Hematopoietic multipotent progenitor cell (in vitro differentiated cells): ENCODE measurements at places on chromosomes 13 and 19.
A peak's percentile ranks its signal among the peaks of the same experiment; 100 is the strongest.

DNA sequence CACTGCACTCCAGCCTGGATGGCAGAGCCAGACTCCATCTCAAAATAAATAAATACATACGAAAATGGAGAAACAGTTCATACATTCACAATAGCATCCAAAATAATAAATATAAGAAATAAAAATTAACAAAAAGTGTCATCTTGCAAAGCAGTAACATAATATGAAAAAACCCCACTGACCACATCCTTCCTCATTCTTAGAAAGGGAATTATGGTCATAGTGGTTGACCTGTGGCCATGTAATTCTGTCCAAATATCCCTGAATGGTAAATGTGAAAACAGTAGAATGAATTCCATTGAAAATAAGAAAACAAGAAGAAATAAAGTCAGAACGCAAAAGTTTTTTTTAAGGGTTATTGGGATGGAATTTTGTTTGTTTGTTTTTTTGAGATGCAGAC lies 7.0 kb upstream of the CDC42EP5 start:
- DNase-seq = no peak

GRCh38 chr19:5293612-5294378 lies 46.8 kb downstream of the PTPRS start:
- no peak for DNase-seq

DNA sequence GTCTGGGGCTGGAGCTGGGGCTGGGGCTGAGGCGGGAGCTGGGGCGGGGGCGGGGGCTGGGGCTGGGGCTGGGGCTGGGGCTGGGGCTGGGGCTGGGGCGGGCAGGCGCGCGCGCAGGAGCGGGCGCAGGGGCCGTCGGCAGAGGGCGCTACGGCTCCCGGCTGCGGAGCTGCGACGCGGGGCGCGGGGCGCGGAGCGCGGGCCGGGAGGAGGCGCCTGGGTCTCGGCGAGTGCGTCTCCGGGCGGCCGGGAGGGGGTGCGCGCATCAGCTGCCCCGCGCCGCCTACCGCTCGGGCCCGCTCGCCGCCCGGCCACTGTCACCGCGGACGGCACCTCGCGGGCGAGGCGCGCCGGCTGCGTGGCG lies 422 bp upstream of the MTUS2 start:
- peak; percentile 70 for DNase-seq

DNA sequence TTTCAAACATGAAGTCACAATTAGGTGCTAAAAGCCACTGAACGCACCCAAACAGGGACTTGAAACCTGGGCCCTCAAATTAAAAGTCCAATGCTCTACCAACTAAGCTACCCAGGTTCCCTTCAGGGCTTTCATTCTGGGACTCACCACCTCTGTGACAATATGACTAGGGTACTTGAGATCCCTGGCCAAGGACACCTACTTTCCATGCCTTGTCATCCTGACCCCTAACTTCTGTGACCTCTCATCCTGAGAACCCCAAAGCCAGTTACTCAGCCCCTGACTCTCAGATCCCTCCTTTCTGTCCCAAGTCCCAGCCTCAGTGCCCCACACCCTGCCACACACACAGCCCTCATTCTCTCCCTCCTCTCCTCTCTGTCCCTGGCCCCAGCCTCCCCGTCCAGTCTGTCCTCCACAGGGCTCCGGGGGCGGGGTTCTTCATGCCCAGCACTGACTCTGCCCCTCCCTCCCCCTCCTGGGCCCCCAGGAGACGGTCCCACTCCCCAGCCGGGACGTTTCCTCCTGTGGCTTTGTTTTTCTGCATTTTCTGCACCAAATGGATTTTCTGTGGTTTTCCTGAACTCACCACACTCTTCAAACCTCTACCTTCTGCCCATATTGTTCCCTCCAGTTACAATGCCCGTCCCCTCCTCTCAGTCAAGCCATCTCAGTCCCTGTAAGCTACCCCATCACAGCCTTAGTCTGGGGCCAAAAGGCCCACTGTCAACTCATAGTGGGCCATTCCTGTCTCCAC lies 7.0 kb downstream of the RCN3 start:
- no peak for DNase-seq

DNA sequence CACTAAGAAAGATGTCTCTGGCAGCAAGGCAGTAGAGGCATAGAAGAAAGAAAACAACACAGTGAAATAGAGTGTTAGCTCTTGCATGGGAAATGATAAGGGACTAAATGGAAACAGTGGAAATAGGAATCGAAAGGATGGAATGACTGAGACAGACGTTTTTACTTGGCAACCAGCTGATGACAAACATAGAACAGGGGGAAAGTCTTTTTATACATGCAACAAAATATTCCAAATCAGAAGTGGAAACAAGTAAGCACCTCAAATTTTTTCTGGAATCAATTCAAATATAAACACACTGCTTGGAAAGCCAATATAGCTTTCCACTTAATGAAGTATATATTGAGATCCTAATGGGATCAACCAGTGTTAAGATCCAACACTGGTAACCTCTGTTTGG lies 110.2 kb downstream of the MZT1 start:
- DNase-seq = no peak

GRCh38 chr13:110478405-110479214 lies 82.9 kb downstream of the RAB20 start:
- DNase-seq = no peak
